ENCODE measurements at places on chromosomes 6 and 20.

- no peak for DNase-seq
Measured at GRCh38 chr6:140540743-140541142, 1166.3 kb upstream of the CITED2 start.

- DNase-seq = no peak
Measured at GRCh38 chr6:2783188-2783963, 18.2 kb downstream of the WRNIP1 start.

GRCh38 chr6:168097221-168097620 is 18.2 kb upstream of the FRMD1 start:
- no peak for DNase-seq

DNA sequence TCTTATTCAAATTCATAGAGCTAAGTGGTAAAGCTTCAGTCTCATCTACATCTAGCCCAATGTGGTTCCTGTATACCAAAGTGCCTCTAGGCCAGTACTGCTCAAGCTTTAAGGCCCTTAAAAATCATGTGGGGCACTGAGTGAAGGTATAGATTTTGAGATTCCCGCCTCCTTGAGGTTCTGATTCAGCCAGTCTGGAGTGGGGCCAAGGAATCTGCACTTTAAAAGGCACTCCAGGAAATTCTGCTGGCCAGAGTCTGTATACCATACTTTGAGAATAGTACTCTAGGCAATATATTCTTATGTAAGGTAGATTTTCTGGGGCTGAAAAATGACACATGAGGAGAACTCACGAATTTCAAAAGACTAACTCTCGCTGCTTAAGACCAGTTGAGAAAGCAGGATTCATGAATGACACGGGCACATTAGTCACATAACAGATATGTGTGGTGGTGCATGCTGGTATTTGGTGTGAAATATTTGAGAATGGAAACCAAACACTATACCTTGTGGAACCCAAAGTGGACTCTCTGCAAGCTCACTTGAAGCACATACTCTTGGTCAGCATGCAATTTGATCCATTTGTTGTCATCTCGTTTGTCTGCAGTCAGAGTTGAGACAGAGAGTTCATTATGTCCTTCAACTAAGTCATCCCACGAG is 47.6 kb upstream of the SIM1 start:
- DNase-seq = no peak

DNA sequence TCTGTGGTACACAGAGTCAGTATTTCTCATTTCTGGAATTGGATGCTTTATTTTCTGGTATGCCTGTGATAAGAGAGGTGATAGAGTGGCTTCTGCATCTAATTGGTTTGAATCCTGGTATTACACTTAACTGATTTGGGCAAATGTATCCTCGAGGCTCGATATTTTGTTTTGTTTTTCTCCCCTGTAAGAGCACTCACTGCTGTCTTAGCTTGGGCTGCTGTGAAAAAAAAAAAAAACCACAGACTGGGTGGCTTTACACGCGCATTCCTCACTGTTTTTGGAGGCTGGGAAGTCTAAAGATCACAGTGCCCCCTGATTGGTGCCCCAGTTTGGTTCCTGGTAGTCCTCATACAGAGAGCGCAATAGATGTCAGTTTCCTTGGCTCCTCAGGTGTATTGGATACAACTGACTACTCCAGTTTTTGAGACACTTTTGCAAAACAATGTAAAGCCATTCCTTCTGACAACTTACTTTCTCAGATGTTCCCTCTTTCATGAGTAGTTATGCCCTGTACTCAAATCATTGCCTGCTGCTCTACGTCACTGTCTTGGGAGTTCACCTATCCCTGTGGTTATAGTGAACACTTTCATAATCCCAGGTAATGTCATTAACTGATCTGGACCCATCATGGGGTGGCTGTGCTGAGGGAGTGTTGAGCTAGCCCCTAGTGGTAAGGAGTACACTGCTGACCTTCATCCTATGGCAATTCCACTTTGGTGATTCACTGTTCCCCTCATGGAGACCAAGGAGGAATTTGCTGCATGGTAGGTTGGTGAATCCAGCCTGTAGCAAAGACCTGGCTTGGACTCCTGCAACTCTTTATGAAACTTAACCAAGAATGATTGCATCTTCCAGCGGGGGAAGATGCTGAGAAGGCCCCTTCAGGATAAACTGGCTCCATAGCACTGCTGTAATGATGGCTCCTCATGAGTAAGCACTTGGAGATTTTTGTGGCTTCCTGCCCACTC is 3.5 kb upstream of the ACAT2 start:
- DNase-seq = peak; percentile 16

DNA sequence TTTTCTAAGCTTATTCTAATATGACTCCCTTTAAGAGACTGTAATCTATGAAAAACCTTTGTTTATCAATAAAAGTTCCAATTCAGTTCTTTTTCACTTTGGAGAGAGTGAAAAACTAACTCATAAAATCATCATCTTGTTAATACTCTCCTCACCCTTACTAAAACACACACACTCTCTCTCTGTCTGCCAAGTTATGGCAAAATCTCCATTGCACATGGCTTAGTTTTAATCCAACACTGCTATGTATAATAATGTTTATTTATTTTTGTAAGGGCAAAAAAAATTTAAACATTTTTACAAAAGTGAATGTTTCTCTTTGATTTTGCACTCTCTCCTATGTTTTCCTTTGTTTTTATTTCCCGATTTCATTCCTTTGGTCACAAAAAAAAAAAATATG is 253.2 kb downstream of the BMP7 start:
- DNase-seq = no peak

DNA sequence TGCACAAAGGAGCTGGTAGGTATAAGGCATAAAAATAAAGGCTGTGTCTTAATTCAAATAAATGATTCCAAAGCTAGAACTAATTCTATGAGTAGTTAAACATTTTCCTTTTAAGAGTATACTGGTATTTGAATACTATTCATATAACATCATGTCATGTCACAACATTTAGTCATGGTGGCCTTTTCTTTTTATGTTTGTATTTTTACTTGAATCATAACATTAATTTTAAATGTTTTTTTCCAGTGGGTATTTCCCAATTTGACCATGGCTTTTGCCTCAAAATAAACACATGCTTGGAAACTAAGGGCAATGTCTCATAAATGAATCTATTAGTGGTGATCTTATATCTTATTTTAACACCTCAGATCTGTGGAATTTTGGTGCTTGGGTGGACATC is 177.1 kb downstream of the CD109 start:
- DNase-seq = no peak

- no peak for DNase-seq
Measured at GRCh38 chr6:14656649-14657048, 539.1 kb downstream of the CD83 start.

- DNase-seq = no peak
Measured at GRCh38 chr6:87663434-87663833, 38.6 kb downstream of the AKIRIN2 start.

DNA sequence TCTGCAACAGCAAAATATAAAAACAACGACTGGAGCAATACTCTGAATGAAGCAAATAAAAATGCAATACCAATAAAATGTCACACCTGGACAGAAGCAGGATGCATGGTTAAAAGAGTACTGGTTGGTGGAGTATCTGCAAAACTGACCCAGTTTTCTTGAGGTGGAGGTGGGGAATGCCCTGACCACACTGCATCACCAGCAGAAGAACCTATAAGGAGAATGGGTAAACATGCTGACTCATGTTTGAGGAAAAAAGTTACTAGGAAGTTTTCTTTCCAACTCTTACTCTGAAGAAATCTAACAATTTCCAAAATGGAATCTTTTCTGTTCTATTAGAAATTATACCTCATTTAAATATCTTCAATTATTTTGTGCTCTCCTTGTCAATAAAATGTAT is 43.6 kb downstream of the REPS1 start:
- peak; percentile 6 for DNase-seq

- DNase-seq = no peak
Measured at GRCh38 chr6:34692280-34692679, 4.3 kb downstream of the ILRUN start.

DNA sequence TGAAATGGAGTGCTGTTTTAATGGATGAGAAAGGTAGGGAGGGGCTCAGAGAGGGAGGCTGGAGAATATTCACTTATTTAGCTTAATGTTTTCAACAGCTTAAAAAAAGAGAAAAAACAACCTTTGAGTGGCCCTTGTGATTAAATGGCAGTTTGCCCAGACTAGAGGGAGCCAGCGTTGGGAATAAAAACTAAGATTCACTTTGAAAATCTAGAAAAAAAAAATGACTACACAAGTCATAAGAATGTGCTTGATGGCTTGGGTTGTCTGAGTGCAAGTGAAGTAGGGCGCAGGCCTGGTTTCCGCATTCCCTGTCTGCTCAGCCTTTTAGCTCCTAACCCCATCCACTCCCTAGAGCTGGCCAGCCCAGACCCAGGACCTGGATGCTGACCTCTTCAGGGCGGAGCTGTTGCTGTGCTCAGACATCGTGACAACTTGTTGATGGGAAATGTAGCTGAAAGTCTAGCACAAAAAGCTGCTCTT is 28.9 kb downstream of the UTRN start:
- peak; percentile 39 for DNase-seq

DNA sequence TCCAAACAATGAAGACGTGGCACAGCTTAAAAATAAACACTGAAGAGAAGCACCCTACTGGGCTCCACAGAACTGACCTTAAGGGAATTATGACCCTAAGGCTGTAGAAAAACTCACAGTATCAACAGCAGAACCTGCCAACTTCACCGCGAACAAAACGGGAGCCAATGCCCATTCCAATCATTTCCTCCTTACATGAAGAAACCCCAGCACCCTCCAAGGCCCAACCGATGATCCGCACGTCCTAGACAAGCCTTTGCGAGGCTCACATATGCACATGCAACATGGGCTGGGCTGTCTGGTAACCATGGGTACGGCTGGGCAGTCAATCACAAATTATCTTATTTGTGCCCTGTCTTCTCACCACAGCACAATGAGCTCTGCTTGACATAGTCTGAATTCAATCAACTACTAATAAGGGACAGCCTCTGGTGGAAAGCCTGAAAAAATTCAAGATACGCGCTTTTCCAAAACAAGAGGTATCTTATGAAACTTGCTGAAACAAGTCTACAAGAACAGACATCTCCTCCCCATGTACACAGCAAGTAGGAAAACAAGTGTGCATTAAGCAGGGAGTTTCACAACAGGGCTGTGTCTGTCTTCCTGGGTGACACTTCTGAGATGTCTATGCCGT is 1.7 kb downstream of the DIDO1 start:
- DNase-seq = no peak

DNA sequence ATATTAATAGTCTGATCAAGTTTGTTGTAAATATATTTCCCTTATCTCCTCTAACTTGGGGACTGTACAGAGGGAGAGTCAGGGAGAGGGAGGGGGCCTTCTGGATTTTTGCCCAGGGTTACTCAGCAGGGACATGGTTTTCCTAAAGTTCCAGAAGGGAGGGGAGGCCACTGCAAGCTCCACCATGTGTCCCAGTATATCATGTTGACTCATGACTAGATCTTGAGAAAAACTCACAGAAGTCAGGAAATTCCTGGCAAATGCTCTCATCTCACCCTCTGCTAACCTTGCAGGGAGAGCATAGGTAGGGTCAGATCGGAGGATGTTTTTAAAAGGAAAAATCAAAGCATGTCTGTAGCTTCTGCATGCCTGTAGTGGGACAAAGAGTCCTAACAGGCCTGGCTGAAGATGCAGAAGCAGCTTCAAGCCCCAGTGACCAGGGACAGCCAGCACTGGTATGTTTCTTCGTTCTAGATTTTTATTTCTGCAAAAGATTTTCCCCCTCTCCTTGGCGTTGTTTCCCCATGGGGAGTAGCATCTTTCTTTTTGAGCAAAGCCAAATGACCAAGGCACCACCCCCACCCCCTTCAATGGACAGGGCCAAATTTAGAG is 272.9 kb upstream of the SUPT3H start:
- no peak for DNase-seq

- no peak for DNase-seq
Measured at GRCh38 chr6:135555550-135555949, 58.0 kb upstream of the AHI1 start.

All from AG04450 (cell line).